Lower lobe of right lung (tissue), 2 donors: ENCODE measurements at places on chromosomes 1 and 21. TPM values are rescaled to one million over a fixed set of nuclear protein-coding genes. Genes with fewer than 3 reads are reported as not detected.

DNA sequence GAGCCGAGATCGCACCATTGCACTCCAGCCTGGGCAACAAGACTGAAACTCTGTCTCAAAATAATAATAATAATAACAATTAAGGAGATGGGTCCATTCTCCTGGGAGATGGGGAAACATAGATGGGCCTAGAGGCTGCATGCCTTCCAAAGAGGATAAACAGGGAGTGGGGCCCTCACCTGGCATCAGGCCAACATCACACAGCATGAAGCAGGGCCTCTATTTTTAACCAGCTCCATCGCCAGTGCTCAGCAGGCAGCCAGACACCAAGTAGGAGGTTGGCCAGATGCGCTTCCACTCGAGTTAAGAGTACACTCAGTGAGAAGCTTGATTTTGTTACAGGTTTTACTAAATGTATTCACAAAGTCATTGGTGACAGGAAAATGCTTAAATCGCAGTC is 352.0 kb downstream of the RRAGC start:
- no peak for DNase-seq
- no peaks in the 10 kb centered on the region for H3K36me3 ChIP-seq
- H3K4me1 ChIP-seq = peaks cover 18% of the 10 kb centered on the region
- no peaks in the 10 kb centered on the region for H3K27me3 ChIP-seq

GRCh38 chr1:58340185-58340584 is 206.3 kb downstream of the OMA1 start:
- H3K36me3 ChIP-seq = no peaks in the 10 kb centered on the region
- no peak for DNase-seq
- no peaks in the 10 kb centered on the region for H3K27me3 ChIP-seq

DNA sequence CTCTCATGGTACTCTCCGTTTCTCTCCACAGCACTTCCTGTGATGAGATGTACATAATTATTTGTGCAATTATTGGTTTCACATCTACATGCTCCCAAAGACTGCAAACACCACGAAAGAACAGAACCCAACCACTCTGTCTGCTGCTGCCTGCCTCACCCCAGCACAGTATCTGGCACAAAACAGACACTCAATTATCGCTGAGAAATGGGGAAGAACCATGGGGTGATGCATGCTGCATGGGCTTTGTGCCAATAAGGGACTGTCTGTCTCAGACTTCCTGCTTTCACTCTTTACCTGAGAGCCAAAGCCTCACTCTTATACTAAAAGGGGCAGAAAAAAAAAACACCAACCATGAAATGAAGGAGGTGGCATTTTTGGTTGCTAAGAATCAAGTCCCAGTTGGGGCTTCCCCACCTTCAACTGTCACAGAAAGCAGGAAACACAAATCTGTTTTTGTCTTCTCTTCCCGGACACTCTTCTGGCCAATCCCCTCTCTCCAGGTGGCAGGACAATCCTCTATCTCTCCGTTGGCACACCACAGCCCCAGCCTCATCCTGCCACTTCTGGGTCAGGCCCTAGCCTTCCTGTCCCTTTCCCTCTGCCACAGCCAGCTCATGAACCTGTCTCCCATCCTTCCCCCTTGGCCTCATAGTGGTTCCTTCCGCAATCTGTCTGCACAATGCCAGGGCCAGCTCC is 82.0 kb downstream of the TGFBR3 start:
- no peak for DNase-seq
- peaks cover 55% of the 10 kb centered on the region for H3K4me1 ChIP-seq
- H3K27ac ChIP-seq = peak overlapping the region; percentile 34
- no peaks in the 10 kb centered on the region for H3K27me3 ChIP-seq

DNA sequence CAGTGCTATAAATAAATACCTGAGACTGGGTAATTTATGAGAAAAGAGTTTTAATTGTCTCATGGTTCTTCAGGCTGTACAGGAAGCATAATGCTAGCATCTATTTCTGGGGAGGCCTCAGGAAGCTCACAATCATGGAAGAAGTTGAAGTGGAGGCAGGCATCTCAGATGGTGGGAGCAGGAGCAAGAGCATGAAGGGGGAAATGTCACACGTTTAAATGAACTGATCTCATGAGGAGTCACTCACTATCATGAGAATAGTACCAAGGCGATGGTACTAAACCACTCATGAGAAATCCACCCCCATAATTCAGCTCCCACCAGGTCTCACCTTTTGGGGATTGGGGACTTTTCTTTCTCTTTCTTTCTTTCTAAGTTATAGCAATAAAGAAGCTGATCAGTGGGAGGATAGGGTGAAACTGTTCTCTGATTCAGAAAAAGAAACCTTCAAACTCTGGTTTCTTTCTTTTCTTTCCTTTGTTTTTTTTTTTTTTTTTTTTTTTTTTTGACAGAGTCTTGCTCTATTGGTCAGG is 17.1 kb upstream of the SPAG17 start:
- H3K36me3 ChIP-seq = no peaks in the 10 kb centered on the region
- no peaks in the 10 kb centered on the region for H3K27me3 ChIP-seq
- no peak for DNase-seq
- H3K4me1 ChIP-seq = no peaks in the 10 kb centered on the region

GRCh38 chr1:228687587-228687986 is 47.7 kb upstream of the RHOU start:
- DNase-seq = peak; percentile 42
- no peaks in the 10 kb centered on the region for H3K27me3 ChIP-seq
- no peaks in the 10 kb centered on the region for H3K36me3 ChIP-seq
- no peak overlapping the region for H3K27ac ChIP-seq
- H3K4me3 ChIP-seq = no peak overlapping the region

ARMH1 gene
- total RNA-seq = 14.5 TPM

CHD1L gene
- 34.1 TPM for total RNA-seq

GRCh38 chr1:225877580-225877979 is 4.6 kb downstream of the TMEM63A start:
- peaks cover 53% of the 10 kb centered on the region for H3K4me1 ChIP-seq
- peaks cover 52% of the 10 kb centered on the region for H3K36me3 ChIP-seq
- no peak overlapping the region for H3K4me3 ChIP-seq
- peak overlapping the region; percentile 64 for H3K27ac ChIP-seq
- H3K27me3 ChIP-seq = no peaks in the 10 kb centered on the region
- peak; percentile 54 for DNase-seq

NPHP4 gene
- 16.1 TPM for total RNA-seq

- no peak overlapping the region for H3K4me3 ChIP-seq
- H3K27me3 ChIP-seq = no peaks in the 10 kb centered on the region
- no peaks in the 10 kb centered on the region for H3K4me1 ChIP-seq
- H3K36me3 ChIP-seq = no peaks in the 10 kb centered on the region
- no peak overlapping the region for H3K27ac ChIP-seq
These were observed 148.0 kb upstream of the ERG start for GRCh38 chr21:38646213-38646837.

- no peaks in the 10 kb centered on the region for H3K27me3 ChIP-seq
- H3K27ac ChIP-seq = peak overlapping the region; percentile 85
- peak overlapping the region; percentile 75 for H3K4me3 ChIP-seq
These were observed 1.1 kb upstream of the BACE2 start for GRCh38 chr21:41166884-41167283.

DNA sequence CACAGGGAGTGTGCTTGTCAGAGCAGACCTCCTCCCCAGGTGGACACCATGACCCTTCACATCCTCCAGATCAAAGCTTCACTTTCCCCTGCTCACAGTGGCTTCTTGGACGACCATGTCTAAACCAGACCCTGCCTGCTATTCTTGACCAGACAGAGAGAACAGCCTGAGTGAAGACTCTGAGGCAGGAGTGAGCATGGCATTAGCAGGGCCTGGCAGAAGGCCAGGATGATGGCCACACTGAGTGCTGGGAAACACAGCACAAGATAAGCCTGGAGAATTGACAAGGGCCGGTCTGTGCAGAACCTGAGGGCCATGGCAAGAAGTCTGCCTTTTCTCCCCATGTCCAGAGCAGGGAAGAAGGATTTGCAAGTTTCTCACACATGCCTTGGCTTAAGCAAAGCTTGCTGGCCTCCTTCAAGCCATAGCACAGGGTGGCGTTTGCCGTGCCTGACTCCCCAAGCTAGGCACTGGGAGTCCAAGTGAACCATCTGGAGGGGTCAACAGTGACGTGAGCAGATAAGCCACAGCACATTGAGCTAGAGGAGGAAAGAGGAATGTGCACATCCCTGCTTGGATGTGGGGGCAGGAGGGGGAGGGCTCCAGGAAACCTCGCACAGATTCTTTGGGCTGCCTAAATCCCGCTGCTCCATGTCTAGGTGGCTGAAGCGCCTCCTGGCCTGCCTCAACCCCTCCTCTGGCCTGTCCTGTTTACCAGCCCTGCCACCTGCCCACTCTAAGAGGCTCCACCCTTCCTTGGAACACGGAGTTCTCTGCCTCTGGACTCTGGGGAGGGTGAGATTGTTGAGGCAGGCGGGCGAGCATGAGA is 87.1 kb downstream of the CD58 start:
- H3K36me3 ChIP-seq = no peaks in the 10 kb centered on the region
- no peak overlapping the region for H3K4me3 ChIP-seq
- no peaks in the 10 kb centered on the region for H3K27me3 ChIP-seq
- H3K27ac ChIP-seq = peak overlapping the region; percentile 16
- peaks cover 11% of the 10 kb centered on the region for H3K4me1 ChIP-seq
- DNase-seq = peak; percentile 77

GRCh38 chr1:17574516-17574915 is 35.0 kb downstream of the ARHGEF10L start:
- peaks cover 12% of the 10 kb centered on the region for H3K4me1 ChIP-seq
- DNase-seq = no peak
- no peaks in the 10 kb centered on the region for H3K27me3 ChIP-seq
- H3K4me3 ChIP-seq = no peak overlapping the region

DNA sequence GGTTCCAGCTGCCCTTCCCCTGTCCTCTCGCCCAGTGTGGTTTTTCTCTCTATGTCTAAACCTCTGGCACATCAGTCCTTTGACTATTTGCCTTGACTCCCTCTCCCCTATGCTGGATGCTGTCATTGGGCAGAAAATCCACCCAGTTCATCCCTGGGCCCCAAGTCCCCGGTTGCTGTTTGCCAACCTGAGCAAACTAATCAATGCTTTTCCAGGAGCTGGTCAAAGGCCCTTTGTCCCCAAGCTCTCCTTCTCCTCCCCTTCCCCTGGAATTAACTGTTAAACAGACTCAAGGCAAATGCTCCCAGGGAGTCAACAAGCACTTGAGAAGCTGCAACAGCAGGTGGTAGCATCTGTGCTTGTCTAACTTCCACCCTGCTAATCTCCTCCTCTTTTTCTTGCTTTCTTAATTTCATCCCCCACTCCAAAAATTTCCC is 102.7 kb downstream of the LMX1A start:
- no peak for DNase-seq
- no peaks in the 10 kb centered on the region for H3K4me1 ChIP-seq
- no peak overlapping the region for H3K4me3 ChIP-seq
- no peaks in the 10 kb centered on the region for H3K36me3 ChIP-seq
